ENCODE measurements at places on chromosomes 16 and 17. TPM values are rescaled to one million over a fixed set of nuclear protein-coding genes. Genes with fewer than 3 reads are reported as not detected.

DNA sequence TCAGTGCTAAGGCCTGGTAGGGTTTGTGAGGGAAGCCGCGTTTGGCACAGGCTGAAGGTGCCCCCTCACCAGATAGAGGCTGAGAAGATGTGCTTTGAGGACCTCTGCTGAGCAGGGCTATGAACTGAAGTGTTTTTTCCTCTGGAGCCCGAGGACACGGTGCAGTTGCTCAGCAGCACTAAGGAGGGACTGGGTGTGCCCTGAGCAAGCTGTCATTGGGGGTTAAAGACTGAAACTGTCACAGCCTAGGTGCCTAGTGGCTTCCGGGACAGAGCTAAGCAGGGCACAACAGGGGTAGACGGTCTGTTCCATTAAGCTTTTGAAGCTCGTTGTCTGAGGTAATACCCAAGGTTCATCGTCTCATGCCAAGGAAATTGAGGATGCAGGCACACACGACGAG is 24.8 kb upstream of the ASGR2 start:
- peak; percentile 30 for DNase-seq

- peak; percentile 14 for DNase-seq
Observed at GRCh38 chr17:67666710-67667109, 51.0 kb upstream of the NOL11 start.

- DNase-seq, result no peak
Observed at GRCh38 chr17:13743906-13744305, 142.2 kb upstream of the HS3ST3A1 start.

DNA sequence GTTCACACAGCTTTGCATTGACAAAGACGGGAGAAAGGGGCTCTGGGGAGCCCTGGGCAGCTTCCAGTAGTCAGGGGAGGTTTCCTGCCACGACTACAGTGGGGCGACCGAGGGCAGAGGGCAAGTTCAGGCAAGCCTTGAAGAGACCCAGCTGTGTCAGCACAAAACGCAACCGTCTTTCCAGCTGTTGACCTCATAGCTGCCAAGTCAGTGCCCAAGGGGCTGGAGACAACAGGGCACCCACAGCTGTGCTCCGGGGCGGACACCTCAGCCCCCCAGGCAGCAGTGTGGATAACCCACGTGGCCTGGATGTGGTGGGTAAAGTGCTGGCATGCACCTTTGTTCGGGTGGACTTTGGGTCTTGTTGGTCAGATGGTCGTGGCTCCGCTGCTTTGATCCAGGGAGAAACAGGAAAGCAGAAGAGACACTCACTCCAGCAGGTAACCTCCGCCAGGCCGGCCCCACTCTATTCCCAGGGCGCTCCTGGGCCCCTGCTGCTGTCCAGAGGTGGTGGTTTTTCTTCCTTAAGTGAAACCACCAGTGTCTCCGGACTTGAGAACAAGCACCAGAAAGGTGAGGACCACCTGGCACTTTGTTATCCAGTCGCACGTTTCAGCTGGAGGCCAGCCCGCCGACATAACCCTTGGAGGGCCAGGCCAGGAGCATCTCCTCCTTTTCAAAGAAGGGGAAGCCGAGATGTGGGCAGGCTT is 17.6 kb upstream of the CBX2 start:
- DNase-seq, result no peak

DNA sequence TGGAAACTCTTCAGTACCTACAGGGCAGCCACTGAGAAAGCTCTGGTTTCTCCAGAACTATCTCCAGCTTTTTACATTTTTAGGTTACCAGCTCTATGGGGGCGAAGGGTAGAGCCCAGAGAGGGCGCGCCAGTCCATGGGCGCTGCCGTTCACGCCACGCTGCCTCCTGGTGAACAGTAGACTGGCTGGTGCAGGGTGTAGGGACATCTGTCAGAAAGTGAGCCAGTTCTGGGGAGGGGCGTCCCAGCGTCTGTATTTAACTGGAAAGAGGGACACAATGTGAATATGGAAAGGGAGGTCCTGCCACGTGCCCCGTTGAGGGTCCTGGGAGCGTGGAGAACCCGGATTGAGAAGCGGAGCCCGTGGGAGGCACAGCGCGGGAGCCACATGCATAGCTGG is 16.4 kb upstream of the CLEC18A start:
- no peak for DNase-seq

DNA sequence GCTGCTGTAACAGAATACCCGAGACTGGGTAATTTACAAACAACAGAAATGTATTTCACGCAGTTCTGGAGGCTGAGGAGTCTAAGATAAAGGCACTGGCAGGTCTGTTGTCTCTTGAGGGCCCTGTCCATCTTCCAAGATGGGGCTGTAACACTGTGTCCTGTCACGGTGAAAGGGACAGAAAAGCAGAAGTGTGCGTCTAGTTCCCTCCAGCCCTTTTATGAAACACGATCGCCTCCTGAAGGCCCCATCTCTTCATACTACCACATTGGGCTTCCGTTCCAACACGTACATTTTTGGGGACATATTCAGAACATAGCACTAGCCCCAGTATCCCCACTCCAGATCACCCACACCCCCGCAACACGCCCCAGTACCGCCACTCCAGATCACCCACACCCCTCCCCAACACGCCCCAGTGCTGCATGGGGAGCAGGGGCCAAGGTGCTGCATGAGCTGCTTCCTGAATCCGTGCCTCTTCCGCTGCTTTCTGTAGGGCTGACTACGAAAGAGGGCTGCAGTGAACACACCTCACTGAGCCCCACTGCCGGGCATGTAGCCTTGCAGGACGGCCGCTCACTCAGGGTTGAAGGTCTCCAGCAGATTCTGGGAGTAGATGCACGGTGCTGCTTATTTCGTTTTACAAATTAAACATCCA is 91.9 kb downstream of the RPTOR start:
- DNase-seq, result no peak

DNA sequence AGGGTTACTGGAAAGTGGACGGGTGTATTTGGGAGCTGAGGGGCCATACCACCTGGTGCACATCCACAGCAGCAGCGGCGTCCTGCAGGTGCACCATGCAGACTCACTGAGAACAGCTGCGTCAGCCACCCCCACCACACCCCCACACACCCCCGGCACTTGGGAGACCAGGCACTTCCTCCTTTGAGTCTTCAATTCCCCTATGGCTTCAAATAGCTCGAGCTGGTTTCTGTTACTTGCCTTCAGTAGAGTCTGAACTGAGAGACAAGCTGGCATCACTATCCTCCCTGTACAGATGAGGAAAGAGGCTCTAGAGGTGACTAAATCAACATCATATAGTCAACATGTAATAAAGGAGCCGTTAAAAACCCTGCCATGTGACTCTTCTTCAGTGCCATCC is 15.4 kb downstream of the CUEDC1 start:
- no peak for DNase-seq

Gene KRTAP4-3
- not detected for total RNA-seq

Gene RPS15A
- 1,422 TPM for total RNA-seq

- DNase-seq, result no peak
Observed at GRCh38 chr16:73542885-73543284, 495.0 kb upstream of the ZFHX3 start.

DNA sequence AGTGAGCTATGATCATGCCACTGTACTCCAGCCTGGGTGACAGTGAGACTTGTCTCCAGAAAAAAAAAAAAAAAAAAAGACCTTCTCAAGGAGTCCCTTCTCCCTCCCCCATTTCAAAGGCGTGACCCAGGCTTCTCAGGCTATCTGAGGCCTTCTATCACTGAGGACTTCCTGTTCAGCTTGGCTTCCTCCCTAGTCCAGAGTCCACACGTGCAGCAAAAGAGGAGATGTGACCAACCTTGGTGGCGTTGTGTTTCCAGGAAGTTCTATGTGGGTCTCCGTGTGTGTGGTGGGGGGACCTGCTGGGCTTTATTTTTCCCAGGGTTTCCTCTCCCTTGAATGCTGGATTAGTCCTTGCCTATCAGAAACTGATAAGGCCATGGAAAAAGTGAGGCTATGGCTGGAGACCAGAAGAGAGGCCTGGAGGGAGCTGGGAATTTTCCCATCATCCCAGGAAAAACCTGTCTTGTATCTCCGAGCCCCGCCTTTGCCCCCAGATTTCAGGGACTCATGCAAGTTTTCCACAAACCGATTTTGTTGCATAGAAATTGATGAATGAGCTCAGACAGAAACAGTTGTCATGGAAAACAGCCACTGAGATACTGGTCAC is 148.1 kb downstream of the SALL1 start:
- peak; percentile 16 for DNase-seq

Gene CCL4
- 10.7 TPM for total RNA-seq

Gene CCL16
- 0.72 TPM for total RNA-seq

All from stomach (tissue), 19 donors.